ENCODE measurements at places on chromosomes 12 and 14. TPM values are rescaled to one million over a fixed set of nuclear protein-coding genes. Genes with fewer than 3 reads are reported as not detected.

The PLA2G1B gene
- total RNA-seq, result not detected

The NR1H4 gene
- 0.92 TPM for total RNA-seq

The RNU4-1 gene
- total RNA-seq, result under 0.01 TPM

The ZNF26 gene
- 21.2 TPM for total RNA-seq

The GPD1 gene
- 222 TPM for total RNA-seq

The NRXN3 gene
- total RNA-seq, result 2.9 TPM

DNA sequence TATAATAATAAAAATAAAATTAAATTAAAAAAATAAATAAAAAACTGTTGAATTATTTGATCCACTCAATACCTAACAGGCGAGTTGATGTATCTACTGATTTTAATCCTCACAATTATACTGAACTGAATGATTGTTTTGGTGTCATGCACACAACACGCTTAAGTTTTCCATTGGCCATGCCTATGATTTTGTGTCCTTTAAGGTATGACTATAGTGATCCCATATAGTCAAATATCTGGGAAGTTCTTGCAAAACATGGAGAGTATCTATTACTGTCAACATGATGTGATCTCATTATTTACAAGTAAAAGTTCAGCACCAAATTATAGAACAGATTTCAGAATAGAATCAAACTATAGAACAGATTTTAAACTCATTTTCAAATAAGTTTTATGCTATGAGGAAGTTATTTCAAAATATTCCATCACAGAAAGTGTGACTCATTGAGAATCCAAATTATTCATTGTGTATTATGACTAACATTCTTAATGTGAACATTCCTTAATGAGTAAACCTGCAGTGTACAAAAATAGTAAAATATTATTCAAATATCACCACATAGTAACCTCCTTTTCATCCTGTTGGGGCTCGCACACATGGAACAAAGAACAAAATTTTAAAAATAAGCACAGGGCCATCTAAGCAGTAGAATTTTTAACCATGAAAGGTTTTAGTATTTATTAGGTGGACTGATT, 190.4 kb downstream of the SLC25A21 start:
- DNase-seq, result no peak

DNA sequence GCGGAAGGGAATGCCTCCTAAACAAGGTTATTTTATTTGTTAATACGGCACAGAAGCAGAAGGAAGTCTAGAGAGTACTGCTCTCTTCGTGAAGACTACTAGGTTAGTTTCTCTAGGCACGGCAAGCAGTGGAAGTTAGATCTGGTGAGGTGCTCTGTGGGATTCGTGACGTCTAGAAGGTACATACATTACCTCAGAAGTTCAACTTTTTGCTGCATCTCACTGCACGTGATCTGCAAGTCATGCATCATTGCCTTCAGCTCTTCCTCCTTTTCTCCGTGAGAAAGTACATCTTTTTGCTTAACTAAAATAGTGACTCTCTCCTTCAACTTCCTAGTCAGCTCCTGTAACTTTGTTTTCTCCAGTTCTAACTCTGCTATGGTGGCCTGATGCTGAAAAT, 74.7 kb downstream of the NIN start:
- DNase-seq, result no peak

DNA sequence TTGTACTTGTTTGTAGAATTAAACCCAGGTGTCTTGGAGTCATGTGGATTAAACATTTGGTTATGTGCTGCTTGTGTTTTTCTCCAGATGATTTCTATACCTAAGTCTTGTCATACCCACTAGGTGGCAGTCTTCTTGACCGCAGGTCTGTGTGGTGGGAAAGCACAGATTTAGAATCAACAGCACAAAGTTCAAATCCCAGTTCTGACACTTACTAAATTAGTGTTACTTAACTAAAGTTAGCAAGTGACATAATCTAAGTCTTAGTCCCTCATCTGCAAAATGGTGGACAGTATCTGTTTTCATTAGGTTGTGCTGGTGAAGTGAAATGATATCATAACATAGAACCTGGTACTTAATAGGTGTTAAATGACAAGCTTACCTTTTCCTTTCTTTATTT, 151.0 kb upstream of the ARHGAP5 start:
- peak; percentile 25 for DNase-seq

DNA sequence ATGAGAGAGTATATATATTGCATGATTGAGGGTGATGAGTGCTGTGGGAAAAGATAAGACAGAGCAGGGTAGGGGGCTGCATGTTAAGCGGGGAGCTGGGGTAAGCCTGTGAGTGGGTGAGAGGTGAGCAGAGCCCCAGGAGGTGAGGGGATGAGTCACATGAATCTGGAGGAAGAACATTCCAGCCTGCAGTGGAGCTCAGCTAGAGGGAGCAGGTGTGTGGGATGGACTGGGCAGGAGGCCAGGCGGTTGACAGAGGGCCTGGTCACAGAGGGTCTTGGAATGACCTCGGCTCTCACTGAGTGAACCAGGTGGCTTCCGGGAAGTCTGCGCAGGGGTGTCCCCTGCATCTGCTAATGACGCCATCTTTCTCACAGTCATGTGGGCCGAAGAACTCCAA, 44.4 kb downstream of the GIT2 start:
- peak; percentile 86 for DNase-seq

- DNase-seq, result peak; percentile 61
Measured at GRCh38 chr14:64502887-64503433, 678 bp downstream of the ZBTB25 start.

DNA sequence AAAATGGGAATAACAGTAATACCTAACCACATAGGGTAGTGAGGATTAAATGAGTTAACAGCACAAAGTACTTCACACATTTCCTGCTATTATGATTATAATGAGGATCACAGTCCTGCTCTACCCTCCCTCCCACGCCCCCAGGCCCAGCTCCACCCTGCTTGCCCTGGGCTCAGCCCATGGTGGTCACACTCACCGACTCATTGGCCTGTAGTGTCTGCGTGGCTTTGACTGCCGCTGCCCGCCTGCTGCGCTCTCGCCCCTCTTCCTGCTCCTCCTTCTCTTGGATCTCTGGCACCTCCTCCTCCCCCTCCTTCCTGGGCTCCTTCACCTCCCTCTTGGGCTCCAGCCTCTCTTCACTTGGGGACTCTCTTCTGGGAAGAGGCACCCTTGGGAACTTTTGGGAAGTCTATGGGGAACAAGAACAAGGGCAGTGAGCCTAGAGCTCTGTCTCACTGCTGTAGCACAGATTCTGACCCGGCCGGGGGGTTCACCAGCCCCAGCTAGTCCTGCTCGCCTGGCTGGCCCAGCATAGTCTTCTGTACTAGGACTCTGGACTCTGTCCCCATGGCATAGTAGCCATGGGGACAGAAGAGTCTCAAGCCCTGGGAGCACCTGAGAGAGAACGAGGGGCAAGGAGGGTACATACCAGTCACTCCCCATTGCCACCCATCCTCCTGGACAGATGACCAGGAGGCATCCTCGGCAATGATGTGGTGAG, 7.1 kb upstream of the PNMA1 start:
- no peak for DNase-seq

GRCh38 chr12:110224379-110225304, 56.4 kb upstream of the ATP2A2 start:
- peak; percentile 88 for DNase-seq

DNA sequence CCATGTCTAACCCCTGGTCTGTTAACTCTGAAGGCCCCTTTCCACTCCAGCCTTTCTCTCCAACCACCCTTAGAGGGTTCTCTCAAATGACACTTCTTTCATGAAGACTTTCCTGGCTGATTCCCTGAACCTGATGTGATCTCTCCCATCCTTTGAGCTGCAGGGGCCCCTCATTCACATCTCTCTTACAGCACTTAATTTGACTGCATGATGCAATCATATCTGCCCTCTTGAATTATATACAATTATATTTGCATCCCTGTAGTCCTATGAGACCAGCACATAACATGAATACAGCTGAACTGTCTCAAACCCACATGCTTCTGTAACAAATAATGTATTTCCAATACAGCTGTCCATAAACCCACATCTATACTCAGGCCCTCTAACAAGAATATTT, 56.4 kb downstream of the PPP2R5E start:
- DNase-seq, result no peak

DNA sequence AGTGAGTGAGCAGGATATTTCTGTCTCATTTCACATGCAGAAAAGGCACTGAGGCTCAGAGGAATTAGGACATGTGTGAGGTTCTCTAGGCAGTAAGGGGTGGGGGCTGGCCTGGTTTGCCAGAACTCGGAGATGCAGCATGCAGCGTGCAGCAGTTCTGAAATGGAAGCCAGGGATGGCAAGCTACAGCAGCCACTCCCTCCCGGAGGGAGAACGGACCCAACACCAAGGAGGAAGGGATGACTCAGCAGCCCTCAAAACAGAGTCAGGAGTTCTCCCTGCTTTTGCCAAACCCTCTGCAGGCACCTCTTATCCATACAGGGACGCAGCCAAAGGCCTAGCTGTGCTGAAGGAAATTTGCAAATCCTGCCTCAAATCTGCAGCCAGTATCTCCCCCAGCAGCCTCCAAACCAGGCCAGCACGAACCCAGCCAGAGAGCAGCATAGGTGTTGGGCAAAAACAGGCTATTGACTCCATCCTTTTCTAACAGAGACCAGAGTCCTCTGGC, 10.3 kb upstream of the SERPINA3 start:
- DNase-seq, result peak; percentile 49

- no peak for DNase-seq
Measured at GRCh38 chr12:65830305-65830704, 6.0 kb downstream of the HMGA2 start.

DNA sequence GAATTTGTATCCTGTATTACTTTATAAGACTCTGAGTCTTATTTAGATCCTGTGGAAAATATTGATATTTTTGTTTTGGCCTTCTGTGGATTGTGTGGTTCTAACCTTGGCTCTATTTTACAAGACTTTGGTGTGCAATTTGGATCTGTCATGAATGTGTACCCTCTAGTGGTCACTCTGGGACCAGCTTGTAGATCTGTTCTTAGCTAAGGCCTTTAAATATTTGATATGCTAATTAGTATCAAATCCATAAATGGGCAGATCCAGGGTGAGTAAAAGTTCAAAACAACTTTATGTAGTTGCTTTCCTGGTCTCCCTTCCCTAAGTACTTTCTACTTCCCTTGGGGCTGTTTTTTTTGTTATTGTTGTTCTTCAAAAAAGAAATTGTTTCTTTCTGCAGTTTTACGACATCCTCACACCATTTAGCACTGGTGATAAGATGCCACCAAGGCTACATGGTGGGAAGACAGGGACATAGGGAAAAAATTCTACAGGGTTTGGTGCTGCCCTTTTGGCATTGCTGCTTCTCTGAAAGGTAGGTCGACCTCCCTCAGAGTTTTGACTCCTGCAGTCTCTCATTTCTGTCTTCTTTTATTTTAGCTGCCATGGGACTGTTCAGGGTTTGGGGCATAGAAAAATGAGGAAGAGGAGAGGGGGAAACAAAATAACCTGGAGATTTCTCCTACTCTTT, 238.5 kb downstream of the GPHN start:
- DNase-seq, result peak; percentile 39

- DNase-seq, result no peak
Measured at GRCh38 chr12:42810006-42810405, 220.5 kb upstream of the PRICKLE1 start.

GRCh38 chr14:50726372-50727107, 58.4 kb upstream of the SAV1 start:
- peak; percentile 47 for DNase-seq

DNA sequence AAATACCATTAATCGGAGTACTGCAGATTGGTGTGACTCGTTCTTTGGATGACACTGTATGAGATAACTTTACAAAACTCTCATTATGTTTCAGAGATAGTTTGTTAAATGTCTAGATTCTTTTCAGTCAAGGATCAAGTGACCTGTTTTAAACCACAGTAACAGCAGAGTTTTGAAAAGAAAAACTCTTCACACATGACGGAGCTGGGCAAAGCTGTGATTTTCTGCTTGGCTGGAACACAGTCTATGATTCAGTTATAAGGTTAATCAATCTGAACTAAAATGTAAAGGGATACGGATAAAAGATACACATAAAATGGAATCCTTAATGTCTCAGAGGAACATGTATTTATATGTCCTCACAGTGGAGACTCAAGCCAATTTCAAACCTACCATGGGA, 573.2 kb downstream of the PRKD1 start:
- DNase-seq, result no peak

DNA sequence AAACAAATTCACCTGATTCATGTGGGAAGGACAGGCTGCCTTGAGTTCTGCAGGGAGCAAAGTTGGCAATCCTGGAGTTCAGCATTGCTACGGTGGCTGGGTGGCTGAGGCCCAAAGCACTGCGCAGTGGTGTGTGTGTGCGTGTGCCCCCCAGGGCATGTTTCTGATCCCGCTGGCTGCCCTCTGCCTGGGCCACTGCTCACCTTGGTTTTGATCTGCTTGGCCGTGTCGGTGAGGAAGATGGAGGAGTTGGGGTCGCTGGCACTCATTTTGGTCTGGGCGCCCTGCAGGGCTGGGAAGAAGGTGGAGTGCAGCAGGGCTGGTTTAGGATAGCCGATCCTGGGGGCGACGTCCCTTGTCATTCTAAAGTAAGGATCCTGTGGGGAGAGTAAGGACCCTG, 19.1 kb downstream of the SLC25A47 start:
- DNase-seq, result no peak

DNA sequence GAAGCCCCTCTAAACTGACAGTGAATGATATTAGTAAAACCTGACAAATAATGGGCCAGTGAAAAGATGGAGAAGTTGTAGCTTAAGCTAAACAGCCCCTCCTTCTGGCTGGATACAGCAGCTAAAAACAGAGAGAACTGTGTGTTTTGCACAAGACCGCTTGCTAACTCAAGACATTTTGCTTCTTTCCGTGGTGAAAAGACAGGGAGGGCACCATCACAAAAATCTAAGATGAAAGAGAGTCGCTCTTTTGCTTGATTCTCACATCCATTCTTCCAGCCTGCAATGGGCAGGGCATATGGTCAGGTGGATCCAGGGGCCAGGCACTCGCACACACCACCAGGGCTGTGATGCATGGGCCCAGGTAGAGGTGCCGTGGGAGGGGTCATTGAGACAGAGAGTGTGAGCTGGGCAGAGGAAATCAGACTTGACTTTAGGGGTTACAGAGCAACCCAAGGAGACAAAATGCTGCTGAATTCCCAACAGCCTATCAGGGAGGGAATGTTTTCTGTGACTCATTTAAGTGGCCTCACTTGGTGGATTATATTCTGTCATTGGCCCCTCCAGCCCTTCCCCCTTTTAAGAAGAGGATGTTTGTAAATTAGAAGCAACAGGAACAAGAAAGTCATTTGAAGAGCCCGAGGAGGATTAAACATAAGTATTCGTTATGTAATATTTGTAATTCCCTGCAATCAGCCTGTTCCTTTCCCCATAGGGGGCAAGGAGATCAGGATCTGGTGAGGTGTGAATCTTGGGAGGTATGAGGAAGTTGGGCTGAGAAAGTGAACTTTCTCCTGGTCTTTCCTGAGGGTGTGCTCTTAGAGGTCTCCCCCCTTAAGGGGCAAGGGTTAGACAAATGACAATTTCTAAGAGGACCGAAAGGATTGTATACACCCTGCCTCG, 12.3 kb downstream of the EMP1 start:
- DNase-seq, result peak; percentile 39

- DNase-seq, result peak; percentile 92
Measured at GRCh38 chr12:55717011-55718007, 1.5 kb downstream of the BLOC1S1 start.

DNA sequence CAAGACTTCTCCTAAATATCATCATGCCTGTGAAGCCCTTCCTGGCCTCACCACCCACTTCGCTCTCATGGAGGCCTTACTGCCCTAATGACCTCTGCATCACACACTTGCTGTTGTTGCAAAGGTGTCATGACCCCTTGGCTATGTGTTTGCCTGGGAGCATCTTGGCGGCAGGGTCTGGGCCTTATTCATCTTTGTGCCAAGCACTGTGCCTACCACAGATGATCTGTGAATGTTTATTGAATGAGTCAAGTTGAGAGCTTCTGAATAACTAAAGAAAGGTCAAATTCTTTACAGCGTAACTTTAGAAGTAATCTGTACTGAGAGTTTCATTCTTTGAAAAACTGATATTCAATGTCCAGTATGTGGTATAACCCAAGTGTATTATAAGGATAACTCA, 113.3 kb downstream of the TTC8 start:
- no peak for DNase-seq

All from tongue (tissue), 3 donors.